ENCODE measurements at places on chromosomes 5 and 9.

DNA sequence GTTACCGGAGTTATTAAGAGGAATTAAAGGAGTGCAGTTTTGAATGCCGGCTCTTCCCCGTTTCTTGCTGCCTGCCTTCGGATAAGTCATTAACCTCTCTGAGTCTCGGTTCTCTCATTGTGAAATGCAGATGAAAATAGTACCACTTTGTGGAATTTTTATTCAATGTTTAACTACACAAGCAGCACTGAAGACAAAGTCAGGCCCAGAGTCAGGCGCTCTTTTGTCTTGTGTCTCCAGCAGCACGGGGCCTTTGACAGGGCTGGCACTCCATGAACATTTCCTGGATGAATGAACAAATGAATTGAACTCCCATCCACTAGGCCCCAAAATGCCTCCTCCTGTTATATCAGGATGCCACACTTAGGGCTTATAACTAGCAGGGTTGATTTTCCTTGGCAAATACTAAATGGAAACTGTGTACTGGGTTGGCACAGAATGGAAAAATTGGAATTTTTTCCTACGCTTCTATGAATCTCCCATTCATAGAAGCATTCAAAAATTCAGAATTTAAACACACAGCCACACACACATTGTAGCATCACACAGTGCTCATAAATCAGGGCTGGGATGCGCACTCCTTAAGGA lies 332.8 kb downstream of the MLLT3 start:
- peak; percentile 59 for DNase-seq

GRCh38 chr9:70994582-70994981 lies 126.8 kb downstream of the TRPM3 start:
- peak; percentile 17 for DNase-seq

DNA sequence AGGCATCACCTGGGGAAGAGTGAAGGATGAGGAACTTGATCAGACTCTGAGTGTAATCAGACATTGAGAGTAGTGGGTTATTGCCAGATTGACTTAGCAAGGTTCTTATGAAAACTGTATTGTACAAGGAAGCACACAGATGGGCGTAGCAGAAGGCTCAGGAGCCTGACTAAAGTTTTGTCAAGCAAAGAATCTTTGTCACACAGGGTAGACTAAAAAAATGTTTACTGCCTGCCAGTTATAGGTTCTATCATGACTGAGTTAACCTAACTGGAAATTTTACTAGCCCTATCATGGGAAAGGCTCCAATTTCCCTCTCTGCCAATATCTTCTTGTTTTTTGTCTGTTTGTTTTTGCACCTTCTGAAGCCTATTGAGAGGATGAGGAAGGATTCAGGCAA lies 19.1 kb downstream of the CAMK4 start:
- DNase-seq = no peak

- DNase-seq = no peak
Observed at GRCh38 chr9:89435071-89435823, 62.7 kb downstream of the SEMA4D start.

- DNase-seq = no peak
Observed at GRCh38 chr5:127754706-127755105, 51.5 kb downstream of the CCDC192 start.

- DNase-seq = no peak
Observed at GRCh38 chr5:75668977-75669689, 48.1 kb downstream of the POC5 start.

- no peak for DNase-seq
Observed at GRCh38 chr9:72598639-72599038, 77.2 kb downstream of the TMC1 start.

DNA sequence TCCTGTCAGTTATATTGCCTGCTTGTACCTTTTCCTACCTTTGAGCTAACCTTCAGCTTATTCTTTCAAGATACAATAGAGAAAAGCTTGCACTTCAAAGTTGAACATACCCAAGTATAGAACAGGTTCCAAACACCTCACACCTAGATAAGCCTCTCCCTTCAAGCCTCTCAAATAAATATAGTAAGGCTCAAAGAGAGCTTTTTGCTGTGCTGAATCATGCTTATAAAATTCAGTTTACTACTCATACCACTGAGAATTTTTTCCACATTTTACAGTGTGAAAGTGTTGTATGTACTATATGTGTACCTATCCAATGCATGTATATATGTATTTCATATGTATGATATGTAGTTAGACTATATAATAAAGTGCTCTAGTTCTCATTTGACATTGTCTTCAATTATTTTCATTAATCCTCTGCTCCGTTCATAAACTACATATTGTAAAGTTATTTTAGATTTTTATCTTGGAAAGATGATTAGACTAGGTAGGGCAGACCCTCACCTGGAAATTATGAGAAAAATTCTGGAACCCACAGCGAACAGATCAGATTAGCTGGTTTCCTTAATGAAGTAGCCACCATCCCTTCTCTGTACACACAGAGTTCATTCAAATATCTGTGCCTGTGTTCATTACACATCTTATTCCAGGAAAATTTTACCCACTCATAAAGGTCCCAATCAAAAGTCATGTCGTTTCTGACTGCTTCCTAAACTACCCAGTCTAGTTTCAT lies 149.2 kb upstream of the RGMB start:
- no peak for DNase-seq

DNA sequence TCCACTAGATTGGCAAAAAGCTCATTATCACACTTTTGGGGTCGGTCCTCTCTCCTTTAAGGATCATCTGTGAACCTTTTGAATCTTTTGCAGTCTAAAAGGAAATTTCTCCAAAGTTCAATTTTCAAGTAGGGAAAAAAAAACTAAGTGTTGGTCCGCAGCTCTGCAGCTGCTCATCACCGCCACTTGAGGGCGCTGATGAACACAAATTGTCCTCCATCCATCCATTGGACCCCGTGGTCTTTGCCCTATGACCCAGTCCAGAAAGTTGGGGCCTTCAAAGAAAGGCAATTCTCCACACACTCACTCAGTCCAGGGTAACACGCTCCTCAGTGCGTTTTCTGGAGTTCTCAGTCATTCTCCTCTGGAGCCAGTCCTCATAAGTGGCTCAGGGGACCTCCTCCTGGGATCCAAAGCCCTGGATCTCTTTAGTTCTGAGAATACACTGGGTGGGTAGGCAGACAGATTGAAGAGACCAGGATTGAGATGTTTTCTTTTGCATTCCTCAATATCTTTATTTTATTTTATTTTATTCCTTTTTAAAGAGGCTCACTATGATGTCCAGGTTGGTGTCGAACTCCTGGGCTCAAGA lies 63.6 kb upstream of the SLC28A3 start:
- DNase-seq = no peak

- no peak for DNase-seq
Observed at GRCh38 chr5:93425096-93425495, 155.9 kb downstream of the NR2F1-AS1 start.

- DNase-seq = peak; percentile 83
Observed at GRCh38 chr9:74662674-74663073, 165.5 kb downstream of the RORB start.

DNA sequence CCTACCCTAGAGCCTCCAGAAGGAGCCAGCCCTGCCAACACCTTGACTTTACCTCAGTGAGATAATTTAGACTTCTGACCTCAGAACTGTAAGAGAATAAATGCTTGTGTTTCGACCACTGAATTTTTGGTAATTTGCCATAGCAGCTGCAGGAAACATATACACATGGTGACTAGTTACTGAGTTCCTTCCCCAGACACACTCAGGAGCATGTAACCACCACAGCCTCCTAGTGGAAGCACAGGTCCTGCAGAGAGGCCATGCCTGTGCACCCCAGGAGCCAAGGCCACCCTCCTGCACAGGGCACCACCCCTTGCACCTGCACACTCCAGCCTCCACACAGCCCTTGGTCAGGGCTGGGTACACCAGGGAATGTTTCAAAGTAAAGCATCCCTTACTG lies 7.6 kb upstream of the CAMSAP1 start:
- DNase-seq = no peak

DNA sequence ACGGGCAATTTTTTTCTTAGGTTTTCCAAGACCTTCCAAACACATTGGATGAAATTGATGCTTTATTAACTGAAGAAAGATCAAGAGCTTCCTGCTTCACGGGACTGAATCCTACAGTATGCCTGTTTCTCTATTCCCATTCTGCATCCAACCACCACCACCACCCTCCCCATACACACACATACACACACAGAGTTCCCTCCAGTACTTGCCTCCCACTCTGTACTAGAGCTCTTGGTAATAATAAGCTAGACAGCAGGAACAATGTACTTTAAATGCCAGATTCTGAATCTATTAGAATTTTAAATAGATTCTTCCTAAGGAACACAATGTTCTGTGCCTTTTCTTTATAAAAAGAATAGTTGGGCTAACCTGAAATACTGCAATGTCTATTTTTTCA lies 67.4 kb downstream of the KLF9 start:
- DNase-seq = no peak

GRCh38 chr9:132942541-132943182 lies 1.8 kb downstream of the TSC1 start:
- no peak for DNase-seq

DNA sequence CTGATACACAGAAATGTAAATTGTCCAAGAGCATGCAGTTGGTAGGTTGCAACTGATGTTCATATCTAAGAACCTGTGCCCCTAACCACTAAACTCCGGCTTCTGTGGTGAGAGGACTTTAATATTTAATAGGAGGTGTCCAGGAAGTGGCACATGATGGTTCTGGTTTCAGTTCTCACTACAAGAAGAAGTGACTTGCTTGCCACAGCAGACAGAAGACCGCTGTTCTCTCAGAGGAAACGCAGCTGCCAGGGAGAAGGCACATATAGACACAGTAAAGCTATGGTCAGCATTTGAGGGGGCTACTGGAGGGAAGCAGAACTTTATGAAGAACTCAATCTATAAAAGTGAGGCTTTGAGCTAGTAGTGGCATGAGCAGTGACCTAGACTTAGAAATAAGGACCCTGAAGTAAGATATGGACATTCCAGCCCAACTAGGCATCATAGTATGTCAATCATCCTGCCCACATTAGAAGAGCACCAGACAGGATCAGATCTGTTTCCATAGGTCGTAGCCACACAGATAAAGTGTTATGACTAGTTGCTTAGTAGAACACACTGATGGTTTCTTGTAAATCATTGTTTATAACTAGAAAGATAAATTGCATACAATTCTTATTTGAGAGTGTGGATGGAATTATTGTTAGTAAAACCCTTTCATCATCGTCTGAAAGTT lies 36.4 kb upstream of the DAB2 start:
- no peak for DNase-seq

DNA sequence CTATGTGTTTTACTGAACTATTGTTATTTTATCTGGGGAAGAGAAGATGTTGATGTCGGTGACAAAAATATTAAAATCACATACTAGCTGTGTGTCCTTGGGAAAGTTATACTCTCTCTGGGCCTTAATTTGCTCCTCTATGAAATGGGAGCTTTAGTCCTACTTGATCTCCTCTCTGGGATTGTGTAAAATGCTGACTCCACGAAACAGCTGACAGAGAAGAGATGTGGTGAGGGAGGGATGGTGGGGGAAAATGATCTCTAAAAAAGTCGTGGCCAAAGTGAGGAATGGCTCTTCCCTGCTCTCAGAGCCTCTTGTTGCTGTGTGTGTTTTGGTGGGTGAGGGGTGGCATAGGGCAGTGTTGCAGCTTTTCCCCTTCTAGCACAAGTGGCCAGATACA lies 173.7 kb downstream of the MELK start:
- DNase-seq = no peak

DNA sequence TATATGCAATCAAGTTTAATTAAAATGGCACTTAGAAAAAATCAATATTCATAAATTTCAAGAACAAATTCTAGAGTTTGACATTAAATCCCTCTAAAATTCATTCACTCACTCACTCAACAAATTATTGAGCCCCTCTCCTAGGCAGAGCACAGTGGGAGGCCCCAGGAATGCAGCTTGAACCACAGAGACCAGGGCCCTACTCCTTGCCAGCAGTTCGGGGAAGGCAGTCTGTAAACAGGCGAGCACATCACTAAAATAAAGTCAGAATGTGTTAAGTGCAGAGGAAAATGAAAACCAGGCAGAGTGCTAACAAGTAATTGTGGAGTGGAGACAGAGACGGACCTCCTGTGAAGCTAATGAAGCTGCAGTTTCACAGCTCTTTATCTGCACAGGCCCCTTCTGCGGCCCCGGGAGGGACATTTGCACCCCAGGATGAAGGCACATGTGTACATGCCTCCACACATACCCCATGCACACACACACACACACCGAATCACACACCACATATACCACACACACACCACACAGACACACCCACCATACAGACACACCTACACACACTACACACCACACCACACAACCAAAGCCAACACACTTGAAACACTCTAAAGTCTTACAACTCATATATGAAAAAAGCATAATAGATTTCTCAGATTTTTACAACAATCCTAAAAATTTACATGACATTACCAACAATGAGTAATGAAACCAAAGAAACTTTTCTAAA lies 40.5 kb downstream of the BHMT start:
- peak; percentile 34 for DNase-seq

- no peak for DNase-seq
Observed at GRCh38 chr9:99222416-99223270, 561 bp downstream of the SEC61B start.

- peak; percentile 69 for DNase-seq
Observed at GRCh38 chr9:127463911-127464310, 12.6 kb downstream of the LRSAM1 start.

DNA sequence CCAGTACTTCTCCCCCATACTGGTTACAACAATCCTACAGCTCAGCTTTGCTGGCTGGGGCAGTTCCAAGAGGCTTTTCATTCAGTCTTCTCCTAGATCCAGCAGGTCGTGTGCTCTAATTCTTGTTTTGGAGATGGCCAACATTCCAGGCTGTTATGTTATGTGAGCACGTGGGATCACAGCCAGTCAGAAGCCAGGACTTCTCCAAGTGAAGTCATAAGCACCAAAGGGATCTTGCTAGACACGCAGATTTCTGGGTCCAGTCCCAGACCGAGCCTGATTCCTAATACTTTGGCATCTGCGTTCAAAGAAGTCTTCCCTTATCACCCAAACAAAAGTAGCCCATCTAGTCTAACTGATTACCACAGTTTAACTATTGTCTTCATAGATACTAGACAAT lies 1.4 kb upstream of the LARP1 start:
- peak; percentile 80 for DNase-seq

DNA sequence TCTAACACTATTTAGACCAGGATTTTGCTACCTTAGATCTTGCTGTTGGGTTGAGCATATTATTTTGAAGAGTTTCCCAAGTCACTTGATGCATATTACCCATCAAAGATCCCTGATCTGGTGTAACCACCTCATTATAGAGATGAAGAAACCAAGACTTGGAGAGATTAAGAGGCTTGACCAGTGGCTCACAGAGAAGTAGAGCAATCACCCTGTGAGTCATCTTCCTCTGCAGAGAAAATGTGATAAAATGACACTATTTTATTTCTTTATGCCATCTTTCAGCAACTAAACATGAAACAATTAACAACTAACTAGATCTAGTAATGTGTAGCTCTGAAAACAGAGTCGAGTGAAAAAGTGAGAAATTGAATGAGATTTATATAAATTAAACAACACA lies 76.1 kb downstream of the KIF4B start:
- no peak for DNase-seq

DNA sequence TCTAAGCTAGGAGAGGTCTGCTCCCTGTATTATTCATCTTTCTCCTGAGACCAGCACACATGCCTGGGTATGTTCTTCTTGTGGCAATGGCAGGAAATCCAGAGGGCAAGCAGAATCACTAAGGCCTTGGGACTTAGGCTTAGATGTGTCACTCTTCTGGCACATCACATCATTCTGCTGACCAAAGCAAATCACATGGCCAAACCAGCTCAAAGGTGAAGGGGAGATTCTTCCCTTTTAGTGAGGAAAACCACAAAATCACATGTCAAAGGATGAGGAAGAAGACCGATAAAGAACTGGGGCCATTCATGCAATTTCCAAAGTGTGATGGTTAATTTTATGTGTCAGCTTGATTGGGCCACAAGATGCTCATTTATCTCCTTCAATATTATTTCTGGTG lies 5.7 kb upstream of the AGGF1 start:
- no peak for DNase-seq

GRCh38 chr9:101399643-101399970 lies 956 bp downstream of the ZNF189 start:
- DNase-seq = no peak

Data from eye (tissue), 1 donor.